ENCODE measurements at places on chromosomes 5 and 9.

GRCh38 chr9:114884787-114885452, 45.5 kb downstream of the TNFSF8 start:
- no peak for DNase-seq

DNA sequence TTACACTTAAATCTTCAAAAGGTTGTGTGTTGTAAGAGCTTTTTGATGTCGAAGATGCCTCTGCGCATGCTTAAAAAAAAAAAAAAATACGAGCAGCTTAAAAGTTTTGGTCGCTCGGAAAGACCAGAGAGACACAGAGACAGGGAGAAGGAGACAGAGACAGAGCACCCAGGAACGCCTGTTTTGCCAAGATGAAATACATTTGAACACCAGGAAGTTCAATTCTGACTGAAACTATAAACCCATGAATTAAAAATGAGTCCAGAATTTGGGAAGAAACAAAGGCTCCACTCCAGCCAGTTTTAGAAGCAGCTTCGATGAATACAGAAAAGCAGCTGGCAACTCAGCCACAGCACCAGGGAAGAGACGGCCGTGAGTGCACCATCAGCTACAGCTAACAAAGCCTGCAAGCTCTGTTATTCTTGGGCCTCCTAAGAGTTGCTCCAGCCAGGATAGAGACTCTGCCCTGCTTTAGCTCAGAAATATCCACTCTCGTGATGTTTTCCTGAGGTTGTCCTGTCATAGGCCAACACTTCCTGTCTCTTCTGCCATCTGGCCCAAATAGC, 2.5 kb upstream of the ZNF474 start:
- DNase-seq = no peak

DNA sequence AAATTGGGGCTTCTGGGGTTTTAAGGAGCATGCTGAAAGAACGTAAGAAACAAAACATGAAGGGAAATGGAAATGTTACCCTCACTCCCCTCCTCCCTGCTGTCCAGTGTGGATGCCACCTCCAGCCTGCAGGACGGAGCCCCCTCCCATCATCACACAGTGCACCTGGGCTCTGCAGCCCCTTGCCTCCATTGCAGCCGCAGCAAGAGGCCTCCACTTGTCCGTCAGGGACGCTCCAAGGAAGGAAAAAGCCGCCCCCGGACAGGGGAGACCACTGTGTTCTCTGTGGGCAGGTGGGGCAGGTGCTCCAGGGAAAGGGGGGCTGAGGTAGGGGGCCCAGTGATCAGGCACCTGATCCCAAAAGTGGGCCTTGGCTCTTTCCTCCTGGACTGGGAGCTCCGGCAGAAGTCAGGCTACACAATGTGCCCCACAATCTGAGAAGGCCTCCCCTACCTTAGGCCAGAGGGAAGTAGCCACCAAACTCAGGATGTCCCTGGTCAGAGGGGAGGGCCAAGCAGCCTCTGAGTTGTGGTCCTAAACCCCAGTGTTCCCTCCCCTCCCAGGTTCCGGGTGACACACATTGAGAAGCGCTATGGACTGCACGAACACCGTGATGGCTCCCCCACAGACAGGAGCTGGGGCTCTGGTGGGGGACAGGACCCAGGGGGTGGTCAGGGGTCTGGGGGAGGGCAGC, 2.7 kb downstream of the RELL2 start:
- no peak for DNase-seq

DNA sequence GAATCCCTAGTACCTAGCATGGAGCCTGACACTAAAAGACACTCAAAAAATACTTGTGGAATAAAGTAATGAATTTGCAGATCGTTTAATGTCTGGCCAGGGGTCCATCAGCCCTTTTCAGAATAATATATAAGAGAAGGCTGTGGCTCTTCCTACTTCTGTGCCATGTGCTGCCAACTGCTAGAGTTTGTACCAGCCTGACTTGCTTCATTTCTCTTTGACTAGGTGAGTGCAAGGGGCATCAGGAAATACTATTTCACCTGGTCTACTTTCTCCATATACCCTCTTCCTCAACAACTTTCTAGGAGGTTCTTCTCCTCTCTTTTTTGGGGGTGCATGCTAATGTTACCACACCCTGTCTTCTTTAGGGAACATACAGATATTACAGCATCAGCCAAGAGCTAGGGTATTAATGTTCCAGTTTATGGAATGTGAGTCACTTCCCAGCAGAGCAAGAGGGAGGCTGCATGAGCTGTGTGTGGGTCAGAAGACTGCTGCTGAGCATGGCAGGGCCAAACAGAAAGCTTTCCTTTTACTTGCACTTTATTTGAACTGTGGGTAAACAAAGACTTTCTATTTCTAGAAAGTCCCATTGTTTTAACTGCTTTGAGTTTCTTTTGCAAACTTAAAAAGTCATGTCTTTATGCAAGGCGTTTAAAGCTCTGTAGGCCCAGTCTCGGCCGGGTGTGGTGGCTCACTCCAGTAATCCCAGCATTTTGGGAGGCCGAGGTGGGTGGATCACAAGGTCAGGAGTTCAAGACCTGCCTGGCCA, 158.9 kb downstream of the ADAMTSL1 start:
- no peak for DNase-seq

GRCh38 chr5:59766427-59767210, 126.9 kb downstream of the PDE4D start:
- DNase-seq = no peak

DNA sequence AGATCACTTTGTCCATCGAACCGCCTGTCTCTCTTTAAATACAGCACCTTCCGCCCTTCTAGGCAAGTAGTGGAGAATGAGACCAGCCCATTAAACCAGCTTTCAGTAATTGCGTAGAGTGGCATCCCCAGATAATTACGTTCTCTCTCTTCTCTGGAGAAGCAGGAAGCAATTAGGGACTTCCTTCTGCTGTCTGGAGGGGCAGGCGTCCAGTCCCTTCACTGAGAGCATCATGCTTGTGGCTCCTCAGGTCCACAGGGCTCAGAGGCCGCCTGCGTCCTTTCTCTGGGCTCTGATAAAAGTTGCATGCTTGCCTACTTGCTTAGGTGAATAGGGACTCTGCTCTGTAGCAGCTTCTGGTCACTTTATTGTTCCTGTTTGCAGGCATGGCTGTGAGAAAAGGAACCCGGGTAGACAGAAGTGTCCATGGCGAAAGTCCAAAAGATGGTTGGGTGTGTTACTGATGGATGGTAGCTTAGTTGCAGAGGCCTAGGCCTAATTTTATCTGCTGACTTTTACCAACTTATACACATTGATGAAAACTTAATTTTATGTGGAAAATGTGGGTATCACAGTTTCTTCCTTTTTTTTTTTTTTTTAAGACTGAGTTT, 299.1 kb upstream of the PANK3 start:
- DNase-seq = no peak

- DNase-seq = no peak
Measured at GRCh38 chr9:38213631-38214299, 144.7 kb upstream of the SHB start.

GRCh38 chr9:107954312-107954711, 464.7 kb upstream of the KLF4 start:
- DNase-seq = no peak
